Neuronal stem cell (in vitro differentiated cells): ENCODE measurements at places on chromosomes 16 and 17.
A peak's percentile ranks its signal among the peaks of the same experiment; 100 is the strongest.

DNA sequence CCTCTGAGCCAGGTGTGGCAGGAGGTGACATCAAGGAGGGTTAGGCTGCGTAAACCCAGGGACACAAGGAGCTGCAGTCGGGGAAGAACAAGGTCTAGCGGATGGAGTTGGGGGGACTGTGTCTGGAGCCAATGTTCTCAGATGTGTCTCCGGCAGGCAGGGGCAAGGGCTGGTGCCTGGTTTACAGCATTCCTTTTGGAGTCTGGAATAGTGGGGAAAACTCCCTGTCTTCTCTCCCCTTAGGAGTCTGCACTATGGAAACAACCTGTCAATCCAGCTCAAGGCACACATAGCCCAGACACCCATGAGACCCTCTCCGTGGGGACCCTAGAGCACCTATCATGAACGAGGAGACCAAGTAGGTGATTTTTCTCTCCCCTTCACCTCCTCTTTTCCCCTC, 27.5 kb downstream of the NLRC5 start:
- DNase-seq: no peak

DNA sequence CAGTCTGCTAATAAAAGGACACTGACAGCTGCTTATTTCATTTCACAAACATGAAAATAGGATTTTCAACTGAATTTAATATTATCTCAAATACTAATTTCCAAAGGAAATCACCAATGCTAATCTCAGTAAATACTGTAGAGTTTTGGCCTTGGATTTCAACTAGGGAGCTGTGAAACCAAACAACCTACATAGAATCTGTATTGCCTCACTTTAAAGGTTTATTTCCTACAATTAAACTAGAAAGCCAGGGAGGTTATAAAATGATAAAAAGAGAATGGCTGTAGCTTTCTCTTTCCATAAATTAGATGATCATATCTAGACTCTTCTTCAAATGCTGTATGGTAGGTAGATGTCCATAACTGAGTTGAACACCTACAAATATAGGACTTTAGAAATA, 82.8 kb downstream of the SKAP1 start:
- DNase-seq: no peak

DNA sequence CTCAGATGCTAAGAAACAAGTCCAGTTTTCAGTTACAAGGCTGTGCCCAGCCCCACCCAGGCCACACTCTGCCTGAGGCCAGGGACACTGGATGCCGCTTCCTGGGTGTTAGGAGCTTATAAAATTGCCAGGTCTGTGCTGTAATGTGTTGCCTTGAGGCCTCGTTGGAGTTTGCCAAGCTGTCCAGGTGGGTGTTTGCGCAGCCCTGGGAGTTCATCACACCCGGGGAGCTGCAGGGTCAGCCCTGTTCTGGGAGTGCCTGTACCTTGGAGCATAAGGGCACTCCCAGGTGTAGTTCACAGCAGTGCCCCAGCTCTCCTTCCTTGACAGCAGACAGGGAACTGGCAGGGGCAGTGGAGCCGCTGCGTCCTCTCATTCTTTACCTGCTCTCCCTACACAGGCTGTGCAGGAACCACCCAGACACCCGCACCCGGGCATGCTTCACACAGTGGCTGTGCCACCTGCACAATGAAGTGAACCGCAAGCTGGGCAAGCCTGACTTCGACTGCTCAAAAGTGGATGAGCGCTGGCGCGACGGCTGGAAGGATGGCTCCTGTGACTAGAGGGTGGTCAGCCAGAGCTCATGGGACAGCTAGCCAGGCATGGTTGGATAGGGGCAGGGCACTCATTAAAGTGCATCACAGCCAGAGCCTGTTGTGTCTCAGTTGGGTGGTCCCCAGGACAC, 1.6 kb downstream of the GFER start:
- no peak for DNase-seq

DNA sequence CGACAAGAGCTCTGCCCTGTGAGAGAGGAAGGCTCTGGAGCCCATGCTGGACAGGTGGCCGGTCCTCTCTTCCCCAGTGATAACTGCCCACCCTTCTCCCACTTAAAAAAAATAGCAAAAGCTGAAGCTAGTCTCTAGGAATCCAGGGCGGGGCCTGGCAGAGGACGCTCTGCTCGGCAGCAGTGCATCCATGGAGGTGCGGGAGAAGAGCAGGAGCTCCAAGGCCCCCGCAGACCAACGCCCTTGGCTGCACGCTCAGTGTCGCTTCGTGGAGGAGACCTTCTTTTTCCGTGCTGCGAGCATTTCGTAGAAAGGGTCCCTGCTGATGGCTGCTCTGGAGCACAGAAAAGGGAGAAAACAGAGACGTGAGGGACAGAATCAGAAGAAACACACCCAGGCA, 98.6 kb upstream of the DNAH17 start:
- no peak for DNase-seq

DNA sequence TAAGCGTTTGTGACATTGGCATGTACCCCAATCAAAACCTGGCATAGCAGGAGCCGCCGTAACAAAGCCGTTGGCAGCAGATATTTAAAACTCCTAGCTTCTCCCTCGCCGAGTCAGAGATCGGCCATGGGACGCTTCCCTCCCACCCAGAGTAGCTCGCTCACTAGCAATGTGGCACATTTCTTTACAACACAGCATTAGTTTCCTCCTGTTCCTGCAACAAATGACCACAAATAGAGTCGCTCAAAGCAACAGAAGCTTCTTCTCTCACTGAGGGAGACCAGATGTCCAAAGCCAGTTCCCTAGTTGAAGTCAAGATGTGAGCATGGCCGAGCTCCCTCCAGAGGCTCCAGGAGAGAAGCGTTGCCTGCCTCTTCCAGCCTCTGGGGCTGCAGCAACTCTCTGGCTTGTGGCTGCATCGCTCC, 106.7 kb downstream of the RBFOX3 start:
- no peak for DNase-seq

GRCh38 chr17:82400206-82400605, 17.9 kb upstream of the HEXD start:
- no peak for DNase-seq

DNA sequence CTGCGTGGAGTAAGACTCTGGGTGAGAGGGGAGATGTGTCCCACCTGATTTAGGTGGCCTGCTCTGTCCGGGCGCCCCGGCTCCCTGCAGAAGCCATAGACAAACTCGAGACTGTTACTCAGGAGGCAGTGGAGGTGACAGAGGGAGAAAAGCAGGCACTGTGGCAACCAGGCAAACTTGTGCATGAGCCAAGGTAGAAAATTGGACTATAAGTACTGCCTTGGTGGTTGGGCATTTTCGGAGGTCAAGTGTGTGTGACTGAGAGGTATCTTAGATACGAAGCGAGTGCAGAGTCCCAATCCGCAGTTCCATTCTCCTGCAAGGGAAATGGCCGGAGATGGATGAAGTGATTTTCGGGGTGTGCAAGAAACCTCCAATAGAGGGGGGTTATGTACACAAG, 27.1 kb upstream of the SPACA3 start:
- no peak for DNase-seq

- DNase-seq: no peak
These were observed 1.4 kb downstream of the UBE2O start for GRCh38 chr17:76451506-76451905.

DNA sequence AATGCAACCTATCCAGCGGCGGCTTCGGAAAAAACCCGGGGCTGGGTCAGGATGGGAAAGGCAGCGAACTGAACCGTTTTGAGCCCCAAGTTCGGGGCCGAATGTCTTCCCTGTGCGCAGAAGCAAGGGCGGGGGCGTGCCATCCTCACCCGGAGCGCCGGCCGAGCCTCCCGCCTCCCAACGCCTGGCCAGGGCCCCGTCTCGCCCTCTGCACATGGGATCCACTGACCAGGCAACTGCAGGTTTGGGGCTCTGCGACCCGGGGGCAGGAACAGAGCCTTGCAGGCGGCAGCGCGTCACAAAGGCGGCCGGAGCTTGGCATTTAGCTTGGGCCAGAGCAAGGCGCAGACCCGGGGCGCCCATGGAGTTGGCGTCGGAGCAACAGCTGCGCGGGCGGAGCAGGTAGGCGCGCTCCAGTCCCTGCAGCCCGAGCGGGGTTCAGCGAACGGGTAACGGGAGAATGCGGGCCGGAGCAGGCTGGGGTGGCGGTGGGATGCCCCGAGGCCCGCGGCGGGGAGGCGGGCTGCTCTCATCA, at the start of gene FBXO39:
Gene FBXO39, plus strand, starts transcription at position 345 of the 535 bp plus-strand sequence. CDS start 3,654 bp downstream, outside the sequence.
- DNase-seq: peak; percentile 27

DNA sequence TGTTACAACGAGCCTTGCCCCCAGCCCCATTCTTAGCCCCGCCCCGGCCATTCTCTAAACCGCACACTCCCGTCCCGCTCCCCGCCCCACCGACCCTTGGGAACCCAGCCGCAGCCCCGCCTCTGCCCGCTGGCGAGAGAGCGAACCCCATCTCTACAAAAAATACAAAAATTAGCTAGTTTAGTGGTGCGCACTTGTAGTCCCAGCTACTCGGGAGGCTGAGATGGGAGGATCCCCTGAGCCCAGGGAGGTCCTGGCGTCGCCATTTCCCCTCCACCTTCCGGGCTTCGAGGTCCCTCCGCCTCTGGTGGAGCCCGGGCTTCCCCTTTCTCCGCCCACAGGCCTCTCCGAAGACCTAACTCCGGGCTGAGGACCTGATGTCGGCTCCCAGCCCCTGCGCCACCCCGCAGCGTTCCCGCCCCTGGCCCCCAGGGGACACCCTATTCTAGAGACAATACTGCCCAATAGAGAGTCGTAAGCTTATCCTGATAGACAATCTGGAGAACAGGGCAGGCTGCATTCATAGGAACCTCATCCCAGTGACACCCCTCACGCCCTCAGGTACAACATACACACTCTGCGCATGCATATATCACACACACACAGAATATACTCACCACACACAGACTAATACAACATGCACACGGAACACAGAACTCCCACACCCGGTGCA, 480 bp upstream of the PROCA1 start:
- DNase-seq: no peak

DNA sequence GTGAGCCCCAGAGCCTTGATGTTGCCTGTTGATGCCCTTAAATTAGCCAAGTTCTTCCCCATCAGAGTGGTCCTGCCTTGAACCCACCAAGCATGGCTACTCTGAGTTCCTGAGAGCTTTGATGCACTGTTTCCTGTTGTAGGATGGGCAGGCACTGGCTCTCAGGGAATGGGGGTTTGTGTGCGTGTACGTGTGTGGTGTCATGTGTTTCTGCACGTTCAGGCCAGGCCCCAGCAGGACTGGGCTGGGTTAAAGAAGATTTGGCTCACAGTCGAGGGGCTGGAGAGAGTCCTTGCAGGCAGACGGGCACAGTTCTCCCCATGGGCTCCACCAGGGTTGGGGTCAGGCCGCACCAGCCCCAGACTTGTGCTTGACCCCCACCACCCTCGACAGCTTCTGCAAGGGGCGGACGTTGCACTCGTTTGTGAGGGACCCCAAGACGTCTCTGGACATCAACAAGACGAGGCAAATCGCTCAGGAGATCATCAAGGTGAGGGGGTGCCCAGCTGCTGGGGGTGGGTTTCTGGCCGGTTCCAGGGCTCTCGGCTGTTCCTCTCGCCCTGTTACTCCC, 23.4 kb upstream of the LGALS9 start:
- no peak for DNase-seq

DNA sequence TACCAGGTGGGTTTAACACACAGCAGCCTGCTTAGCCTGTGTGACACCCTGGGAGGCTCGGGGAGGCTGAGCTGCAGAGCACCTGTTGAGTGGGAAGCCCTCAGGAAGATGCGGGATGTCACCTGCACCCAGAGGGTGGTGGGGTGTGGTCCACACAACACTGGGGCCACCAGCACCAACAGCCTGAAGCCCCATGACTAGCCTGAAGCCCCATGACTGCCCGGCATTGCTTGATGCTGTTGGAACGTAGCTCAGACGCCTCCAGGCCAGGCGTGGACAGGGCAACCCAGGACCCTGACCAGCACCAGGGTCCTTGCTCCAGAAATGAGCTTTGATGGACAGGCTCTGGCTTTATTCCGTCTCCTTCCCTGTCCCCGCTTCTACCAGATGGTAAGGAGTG, 76.3 kb upstream of the ZNF469 start:
- no peak for DNase-seq

- DNase-seq: no peak
These were observed 5.7 kb downstream of the ADGRG1 start for GRCh38 chr16:57634171-57634570.

DNA sequence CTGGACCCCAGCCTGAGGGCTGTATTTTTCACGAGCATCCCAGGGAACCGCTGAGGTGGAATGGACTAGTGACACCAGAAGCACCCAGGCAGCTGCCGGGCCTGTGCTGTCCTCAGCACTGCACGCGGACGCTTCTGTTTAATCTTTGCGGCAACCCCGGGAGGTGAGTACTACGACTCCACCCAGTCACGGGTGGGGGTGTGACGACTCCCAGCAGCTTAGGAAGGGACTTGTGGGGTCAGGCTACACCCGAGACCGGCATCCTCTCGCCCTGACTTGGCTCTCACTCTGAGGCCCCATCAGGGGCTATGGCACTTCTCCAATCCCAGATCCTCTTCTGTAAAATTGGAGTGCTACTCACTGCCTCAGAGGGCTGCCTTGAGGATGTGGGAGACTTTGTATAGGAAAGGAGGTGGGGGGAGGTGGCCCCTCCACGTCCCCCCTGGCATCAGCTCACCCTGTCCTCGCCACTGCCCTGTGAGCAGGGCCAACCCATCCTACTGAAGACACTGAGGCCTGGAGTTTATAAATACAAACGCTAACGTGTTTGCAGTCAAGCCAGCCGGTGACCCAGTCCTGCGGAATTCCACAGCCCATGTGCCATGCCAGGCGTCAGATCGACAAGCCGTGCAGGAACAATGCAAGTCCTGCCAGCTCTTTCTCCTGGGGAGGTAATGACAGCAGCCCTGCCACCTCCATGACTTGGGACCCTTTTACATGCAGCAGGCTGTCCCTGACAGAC, 44.4 kb downstream of the PPL start:
- DNase-seq: no peak

- DNase-seq: no peak
These were observed 34.6 kb downstream of the AP2B1 start for GRCh38 chr17:35621768-35622167.

GRCh38 chr17:73941919-73942530, 261.5 kb upstream of the RPL38 start:
- no peak for DNase-seq

DNA sequence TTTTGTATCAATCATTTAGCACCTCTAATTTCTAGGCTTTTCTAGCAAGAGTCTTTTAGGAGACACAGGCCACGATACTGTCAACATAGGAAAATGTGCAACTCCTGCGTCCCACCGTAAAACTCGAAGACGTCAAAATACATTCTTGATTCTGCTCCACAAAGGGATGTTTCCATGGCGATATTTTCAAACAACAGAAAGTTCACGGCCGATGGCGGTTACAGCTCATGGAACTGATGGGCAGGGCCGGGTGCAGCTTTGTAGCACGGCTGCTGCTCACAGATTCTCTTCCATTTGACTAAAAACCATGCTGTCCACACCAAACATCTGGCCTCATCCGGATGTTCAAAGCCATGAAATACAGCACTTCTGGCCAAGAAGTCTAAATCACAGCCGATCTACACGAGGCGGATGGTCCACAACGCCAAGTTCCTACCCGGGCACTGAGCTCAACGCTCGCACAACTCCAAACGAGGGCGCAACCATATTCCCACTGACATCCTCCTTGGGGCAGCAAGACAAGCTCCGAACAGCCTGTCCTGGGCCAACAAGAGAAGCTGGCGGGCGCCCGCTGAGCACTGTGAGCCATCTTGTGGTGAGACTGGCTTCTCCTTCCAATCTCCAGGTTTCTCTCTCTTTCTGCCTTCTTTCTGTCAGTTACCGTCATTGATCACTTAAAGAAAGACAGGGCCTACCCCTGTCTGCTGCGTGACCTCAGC, 79.8 kb downstream of the ZNF778 start:
- DNase-seq: no peak

- DNase-seq: no peak
These were observed 33.3 kb downstream of the MSI2 start for GRCh38 chr17:57289613-57290012.

GRCh38 chr17:28072936-28073533, 30.6 kb downstream of the NLK start:
- DNase-seq: no peak

GRCh38 chr17:35847006-35847405, 21.7 kb downstream of the HEATR9 start:
- no peak for DNase-seq
